ENCODE measurements at places on chromosomes 1 and 21.
A peak's percentile ranks its signal among the peaks of the same experiment; 100 is the strongest.

DNA sequence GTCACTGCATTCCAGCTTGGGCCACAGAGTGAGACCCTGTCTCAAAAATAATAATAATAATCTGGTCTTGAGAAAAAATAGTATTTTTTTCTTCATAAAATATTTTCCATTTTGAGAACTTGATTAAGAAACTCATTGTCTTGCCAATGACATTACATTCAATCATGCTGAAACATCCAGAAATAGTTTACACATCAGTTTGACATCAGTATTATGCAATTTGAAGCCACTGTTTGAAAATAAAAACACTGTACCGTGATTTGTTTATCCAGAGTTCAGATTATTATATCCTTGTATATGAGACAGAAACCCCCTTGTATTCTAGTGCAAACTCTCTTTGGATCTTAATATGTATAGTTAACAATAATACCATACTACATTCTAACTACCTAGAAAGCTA is 6.9 kb downstream of the FMO2 start:
- no peak for DNase-seq

GRCh38 chr1:154434346-154435085 is 29.4 kb downstream of the IL6R start:
- DNase-seq: no peak

GRCh38 chr1:54978528-54979326 is 1.7 kb upstream of the TMEM61 start:
- peak; percentile 81 for DNase-seq

DNA sequence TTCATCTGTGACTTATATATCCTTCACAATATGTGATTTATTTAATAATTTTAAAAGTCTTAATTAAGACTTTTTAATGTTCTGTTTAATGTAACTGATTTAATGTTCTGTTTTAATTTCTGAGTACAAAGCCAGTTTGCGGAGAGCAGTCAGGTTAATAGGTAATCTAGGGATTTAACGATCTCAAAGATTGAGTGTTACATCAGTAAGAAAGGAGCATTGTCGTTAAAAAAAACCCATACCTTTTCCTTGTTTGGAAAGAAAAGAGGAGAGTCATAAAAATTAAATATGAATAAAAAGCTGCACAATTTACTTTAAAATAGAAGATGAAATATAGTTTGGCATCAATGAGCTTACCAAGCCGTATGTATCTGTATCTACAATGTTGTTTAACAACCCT is 621.4 kb downstream of the KIF26B start:
- DNase-seq: no peak

DNA sequence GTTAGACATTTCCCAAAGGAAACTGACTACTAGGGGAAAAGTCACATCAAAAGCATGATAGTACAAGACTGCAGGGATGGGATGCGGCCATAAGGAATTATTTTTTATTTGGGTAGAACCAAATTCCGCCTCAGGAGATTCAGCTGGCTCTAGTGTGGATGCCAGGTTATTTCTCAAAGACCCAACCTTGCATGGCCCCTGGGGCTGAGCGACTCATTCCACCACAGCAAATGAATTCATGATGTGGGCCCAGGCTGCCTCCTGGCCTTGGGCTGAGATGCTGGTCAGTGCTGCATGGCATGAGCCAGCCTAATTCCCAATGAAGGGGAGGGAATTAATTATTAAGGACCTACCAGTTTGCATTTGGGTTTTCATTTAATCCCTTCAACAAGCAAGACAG is 11.8 kb downstream of the TMEM35B start:
- DNase-seq: no peak

DNA sequence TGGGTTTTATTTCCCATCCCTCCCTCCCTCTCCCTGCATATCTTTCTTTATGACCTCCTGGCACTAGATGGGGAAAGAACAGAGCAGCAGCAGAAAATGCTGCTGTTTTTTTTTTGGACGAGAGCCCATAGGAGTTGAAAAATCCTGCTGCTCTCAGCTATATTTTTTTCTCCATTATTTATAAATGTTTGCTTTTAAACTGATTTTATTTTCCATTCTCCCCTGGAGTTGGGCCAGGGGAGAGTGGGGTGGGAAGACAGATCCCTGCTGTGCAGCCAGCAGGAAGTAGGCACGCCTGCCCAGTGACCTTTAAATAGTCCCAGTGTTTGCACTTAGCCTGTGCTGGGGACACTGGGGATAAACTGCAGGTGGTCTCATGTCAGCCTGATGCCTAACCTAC is 17.4 kb downstream of the SFT2D2 start:
- DNase-seq: no peak

DNA sequence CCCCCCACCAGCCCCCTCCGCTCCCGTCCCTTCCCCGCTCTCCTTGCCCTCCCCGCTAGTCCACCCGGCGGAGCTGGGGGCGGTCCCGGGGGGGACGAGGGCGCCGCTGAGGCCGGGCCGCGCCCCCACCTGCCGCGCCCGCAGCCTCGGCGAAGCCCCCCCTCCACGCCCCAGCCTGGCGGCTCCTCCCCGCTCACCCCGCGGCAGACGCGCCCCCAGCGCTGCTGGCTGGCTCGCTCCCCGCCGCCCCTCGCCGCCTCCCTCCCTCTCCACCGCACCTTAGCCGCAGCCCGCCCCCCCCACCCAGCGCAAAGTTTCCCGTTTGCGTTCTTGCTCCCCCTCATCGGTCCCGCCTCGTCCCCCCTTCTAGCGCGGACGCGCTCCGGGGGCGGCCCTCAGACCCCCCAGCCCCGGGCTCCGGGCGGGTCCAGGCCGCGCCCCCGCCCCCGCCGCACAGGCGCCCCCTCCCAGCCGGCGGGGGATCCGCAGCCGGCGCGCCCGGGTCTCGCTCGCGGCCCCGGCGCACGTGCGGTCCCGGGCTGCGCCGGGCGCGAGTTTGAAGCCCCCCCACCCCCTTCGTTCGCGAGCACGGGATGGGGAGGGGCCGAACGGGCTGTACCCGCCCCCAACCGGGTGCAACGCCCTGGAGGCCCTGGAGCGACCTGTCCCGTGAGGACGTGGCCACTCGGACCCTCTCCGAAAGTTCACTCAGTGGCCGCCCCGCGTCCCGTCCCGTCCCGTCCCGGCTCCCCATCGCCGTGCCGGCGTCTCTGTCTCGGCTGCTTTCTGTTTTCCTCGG is 623 bp downstream of the PTPRF start:
- DNase-seq: no peak

Measured in mesenteric fat pad (tissue), 1 donor.